ENCODE measurements at places on chromosomes 4 and X. TPM values are rescaled to one million over a fixed set of nuclear protein-coding genes. Genes with fewer than 3 reads are reported as not detected.

DNA sequence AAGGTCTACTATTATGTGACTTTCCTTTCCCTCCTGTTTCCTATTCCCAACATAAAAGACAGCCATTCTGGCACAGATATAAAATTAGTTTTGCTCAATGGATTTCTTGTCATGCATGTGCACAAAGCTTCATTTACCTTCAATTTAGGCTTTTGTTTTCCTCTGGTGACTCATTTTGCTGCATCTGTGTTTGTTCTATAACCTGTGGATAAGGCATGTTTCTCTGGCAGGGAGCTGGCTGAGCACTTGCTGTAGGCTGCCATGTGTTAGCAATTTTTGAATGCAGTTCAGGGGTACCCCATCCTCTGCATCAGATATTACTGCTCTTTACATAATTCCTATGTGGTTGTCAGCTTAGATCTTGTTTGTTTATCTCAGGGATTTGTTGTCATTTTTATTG, 202.8 kb upstream of the GRID2 start:
- no peak overlapping the region for H3K4me3 ChIP-seq
- no peaks in the 10 kb centered on the region for H3K36me3 ChIP-seq
- H3K27ac ChIP-seq: no peak overlapping the region
- H3K27me3 ChIP-seq: peaks cover 2% of the 10 kb centered on the region
- no peak for DNase-seq

The FSTL5 gene
- not detected for total RNA-seq

The RAB9B gene
- total RNA-seq: 4.1 TPM

DNA sequence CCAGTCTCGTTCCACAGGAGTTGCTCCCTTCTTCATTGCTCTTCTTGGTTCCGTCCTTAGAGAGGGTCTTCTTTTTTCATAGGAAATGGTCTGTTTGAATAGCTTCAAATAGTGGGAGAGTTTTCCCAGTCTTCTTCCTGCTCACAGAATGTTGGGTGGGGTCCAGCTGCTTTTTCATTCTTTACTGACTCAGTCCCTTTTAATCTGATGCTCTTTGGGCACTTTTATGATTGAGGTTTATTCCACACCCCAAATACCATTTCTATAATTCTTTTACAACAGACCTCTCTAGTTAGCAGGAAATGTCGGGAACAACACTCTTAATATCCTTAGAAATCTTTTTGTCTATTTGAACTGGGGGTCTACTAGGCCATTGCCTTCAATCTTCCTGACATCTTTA, 239.5 kb downstream of the PRDM5 start:
- H3K27me3 ChIP-seq: no peaks in the 10 kb centered on the region
- no peaks in the 10 kb centered on the region for H3K4me1 ChIP-seq
- no peaks in the 10 kb centered on the region for H3K36me3 ChIP-seq
- DNase-seq: no peak

GRCh38 chr4:128600410-128600809, 209.1 kb upstream of the JADE1 start:
- peaks cover 2% of the 10 kb centered on the region for H3K36me3 ChIP-seq
- H3K27me3 ChIP-seq: no peaks in the 10 kb centered on the region
- DNase-seq: no peak

GRCh38 chr4:17817027-17817426, 6.2 kb downstream of the NCAPG start:
- no peak overlapping the region for H3K27ac ChIP-seq
- no peak for DNase-seq
- H3K4me1 ChIP-seq: peaks cover 31% of the 10 kb centered on the region
- H3K4me3 ChIP-seq: no peak overlapping the region
- H3K27me3 ChIP-seq: no peaks in the 10 kb centered on the region

- no peaks in the 10 kb centered on the region for H3K27me3 ChIP-seq
- H3K4me1 ChIP-seq: peaks cover 19% of the 10 kb centered on the region
- DNase-seq: no peak
Observed at GRCh38 chrX:19955306-19955705, 35.6 kb downstream of the BCLAF3 start.

DNA sequence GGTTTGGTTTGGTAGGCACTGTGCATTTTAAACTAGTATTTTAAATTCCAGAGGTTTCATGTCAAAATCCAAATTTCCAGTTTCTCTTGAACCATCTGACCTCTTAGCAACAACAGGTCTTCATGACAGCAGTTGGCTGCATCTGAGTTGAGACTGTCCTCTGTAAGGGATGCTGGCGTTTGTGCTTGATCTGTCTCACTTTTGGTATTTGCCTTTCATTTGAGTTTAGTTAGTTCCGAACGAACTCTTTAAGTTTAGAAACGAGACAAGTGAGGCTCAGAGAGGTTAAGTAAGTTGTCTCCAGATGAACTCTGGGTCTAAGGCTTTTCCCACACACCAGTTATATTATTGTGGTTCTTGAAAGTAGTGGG, 29.1 kb downstream of the SPARCL1 start:
- H3K27me3 ChIP-seq: no peaks in the 10 kb centered on the region
- no peak for DNase-seq
- peaks cover 6% of the 10 kb centered on the region for H3K4me1 ChIP-seq
- no peak overlapping the region for H3K4me3 ChIP-seq

GRCh38 chr4:99126376-99126775, 17.7 kb downstream of the ADH4 start:
- DNase-seq: no peak
- no peak overlapping the region for H3K4me3 ChIP-seq
- no peak overlapping the region for H3K27ac ChIP-seq
- peaks cover 4% of the 10 kb centered on the region for H3K4me1 ChIP-seq
- H3K36me3 ChIP-seq: peaks cover 1% of the 10 kb centered on the region

The SGMS2 gene
- total RNA-seq: 71.5 TPM

DNA sequence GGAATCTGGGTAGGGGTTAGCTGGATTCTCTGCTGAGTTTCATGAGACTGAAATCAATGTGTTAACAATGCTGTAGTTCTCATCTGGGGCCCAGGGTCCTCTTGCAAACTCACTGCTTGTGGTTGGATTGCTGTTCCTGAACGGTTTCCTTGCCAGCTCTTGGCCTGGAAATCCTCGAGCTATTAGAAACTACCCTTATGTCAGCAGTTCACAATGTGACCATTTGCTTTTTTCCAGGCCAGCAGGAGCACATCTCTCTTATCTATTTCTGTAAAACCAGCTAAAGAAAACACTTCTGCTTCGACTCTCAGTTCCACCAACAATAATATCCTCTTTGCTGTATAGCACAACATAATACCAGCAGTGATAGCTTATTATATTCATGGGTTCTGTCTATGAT, 140.1 kb upstream of the TRAM1L1 start:
- no peak overlapping the region for H3K27ac ChIP-seq
- DNase-seq: no peak
- no peak overlapping the region for H3K4me3 ChIP-seq
- H3K27me3 ChIP-seq: peaks cover 2% of the 10 kb centered on the region

The SSX4B gene
- not detected for total RNA-seq

- no peaks in the 10 kb centered on the region for H3K27me3 ChIP-seq
- no peak overlapping the region for H3K4me3 ChIP-seq
- no peaks in the 10 kb centered on the region for H3K36me3 ChIP-seq
- H3K4me1 ChIP-seq: no peaks in the 10 kb centered on the region
- no peak overlapping the region for H3K27ac ChIP-seq
Observed at GRCh38 chrX:66015900-66016689, 23.8 kb downstream of the VSIG4 start.

DNA sequence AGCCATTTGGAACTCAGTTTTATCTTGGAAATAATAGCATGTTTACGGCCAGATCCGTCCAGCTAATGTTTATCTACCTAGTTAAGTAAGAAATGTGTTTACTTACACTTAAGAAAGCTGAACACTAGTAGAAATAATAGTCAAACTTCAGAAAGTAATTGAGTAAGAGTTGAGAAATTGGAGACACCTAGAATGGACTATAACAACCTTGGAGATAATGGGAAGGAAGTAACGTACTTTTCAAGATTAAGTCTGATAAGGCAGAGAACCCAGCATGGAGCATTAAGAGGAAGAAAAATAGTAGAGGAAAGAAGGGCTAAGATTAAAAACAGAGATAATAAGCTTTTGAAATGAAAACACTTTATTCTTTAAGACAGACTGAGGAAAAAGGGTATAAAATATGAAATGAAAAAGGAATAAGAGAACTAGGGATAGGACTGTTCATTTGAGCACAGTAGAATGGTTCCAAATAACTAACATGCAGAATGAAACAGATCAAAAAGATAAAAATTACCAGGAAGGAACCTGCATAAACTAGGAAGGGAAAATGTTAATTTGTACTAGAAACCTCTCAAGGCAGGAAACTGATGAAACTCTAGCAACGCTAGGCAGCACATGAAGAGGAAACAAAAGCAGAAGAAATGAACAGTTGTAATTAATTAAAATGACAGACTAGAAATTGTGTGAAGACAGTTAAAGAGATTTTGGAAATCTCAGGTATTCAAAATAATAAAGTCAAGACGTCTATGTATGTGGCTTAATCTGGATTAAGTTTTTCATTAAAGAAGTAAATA, 71.7 kb downstream of the FBXW7 start:
- no peak overlapping the region for H3K27ac ChIP-seq
- no peak for DNase-seq
- H3K36me3 ChIP-seq: no peaks in the 10 kb centered on the region
- no peaks in the 10 kb centered on the region for H3K27me3 ChIP-seq

The SMARCA1 gene
- 123 TPM for total RNA-seq

- no peaks in the 10 kb centered on the region for H3K36me3 ChIP-seq
- no peak for DNase-seq
- H3K4me1 ChIP-seq: no peaks in the 10 kb centered on the region
- H3K27me3 ChIP-seq: no peaks in the 10 kb centered on the region
- H3K27ac ChIP-seq: no peak overlapping the region
Observed at GRCh38 chr4:18388039-18388438, 366.5 kb upstream of the LCORL start.

DNA sequence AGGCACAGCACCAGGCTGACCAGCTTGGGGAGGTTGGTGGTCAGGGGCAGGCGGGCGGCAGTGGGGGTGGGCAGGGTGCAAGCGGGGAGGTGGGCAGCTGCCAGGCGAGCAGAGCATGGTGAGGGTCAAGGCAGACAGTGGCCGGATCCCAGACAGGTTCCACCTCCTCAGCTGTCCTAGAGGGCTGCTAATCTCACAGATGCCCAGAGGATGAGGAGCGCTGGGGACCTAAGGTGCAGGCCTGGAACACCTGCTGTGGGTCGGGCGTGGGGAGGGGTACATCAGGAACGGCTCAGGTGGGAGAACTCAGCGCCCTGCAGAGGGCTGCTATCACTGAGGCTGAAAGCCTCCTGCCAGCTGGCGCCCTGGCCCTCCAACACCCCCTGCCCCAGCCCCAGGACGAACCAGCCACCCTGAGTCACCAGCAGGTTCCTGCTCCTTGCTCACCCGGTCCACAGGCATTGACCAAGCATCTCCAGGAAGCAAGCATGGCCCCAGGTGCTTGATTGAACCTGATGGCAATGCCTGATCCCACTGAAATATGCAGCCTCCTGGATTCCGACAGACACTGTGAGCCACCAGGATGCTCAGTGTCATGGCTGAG, 28.4 kb upstream of the C4orf50 start:
- no peak overlapping the region for H3K27ac ChIP-seq
- H3K36me3 ChIP-seq: no peaks in the 10 kb centered on the region
- DNase-seq: no peak

DNA sequence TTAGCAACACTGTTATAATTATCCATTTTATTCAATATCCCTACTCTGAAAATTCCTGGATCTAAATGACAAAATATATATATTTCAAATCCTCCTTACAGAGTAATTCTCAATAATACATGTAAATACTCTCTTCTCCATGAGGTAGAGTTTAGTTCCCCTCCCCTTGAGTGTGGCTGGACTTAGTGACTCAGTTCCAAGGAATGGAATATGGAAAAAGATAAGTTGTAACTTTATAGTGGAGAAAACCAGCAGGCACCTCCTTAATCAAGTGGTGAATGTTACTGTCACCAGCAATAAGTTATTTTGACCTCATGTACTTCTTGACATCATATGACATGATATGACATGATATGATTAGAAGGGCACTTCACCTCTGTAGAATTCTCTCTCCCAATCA, 302.0 kb downstream of the RAB28 start:
- H3K36me3 ChIP-seq: no peaks in the 10 kb centered on the region
- no peaks in the 10 kb centered on the region for H3K27me3 ChIP-seq
- no peak overlapping the region for H3K4me3 ChIP-seq

The ENPEP gene
- total RNA-seq: 2.2 TPM

The RTL9 gene
- total RNA-seq: 0.33 TPM

- H3K4me3 ChIP-seq: no peak overlapping the region
- H3K36me3 ChIP-seq: no peaks in the 10 kb centered on the region
- no peak for DNase-seq
- H3K27ac ChIP-seq: no peak overlapping the region
Observed at GRCh38 chr4:133316909-133317308, 167.8 kb downstream of the PCDH10 start.

DNA sequence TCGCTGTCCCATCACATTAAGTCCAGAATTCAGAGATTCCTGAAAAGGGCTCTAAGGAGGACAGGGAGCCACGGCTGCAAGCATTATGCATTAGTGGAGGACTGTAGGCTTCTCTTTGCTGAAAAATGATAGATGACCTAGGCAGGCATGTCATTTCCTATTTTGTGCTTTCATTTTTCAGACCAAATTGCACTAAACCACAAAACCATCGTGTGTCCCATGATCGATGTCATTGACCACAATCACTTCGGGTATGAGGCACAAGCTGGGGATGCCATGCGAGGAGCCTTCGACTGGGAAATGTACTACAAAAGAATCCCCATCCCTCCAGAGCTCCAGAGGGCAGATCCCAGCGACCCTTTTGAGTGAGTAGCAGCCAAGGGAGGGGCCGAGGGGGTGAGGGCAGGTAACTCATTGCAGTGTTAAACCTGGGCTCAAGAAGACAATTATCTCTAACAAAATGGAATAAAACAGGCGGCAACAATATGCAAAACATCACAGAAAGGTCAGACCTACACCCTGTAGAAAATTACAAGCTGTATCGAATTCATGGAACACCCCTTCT, 355.2 kb upstream of the GALNT7 start:
- H3K27me3 ChIP-seq: peaks cover 12% of the 10 kb centered on the region
- no peak for DNase-seq
- no peak overlapping the region for H3K27ac ChIP-seq
- H3K4me1 ChIP-seq: no peaks in the 10 kb centered on the region

GRCh38 chr4:39032218-39033085, at the start of gene TMEM156:
Gene TMEM156, minus strand, starts transcription at chr4:39032409. Its CDS starts 96 bp downstream, at chr4:39032313.
- no peak for DNase-seq
- H3K4me3 ChIP-seq: no peak within 1 kb of the TSS
- H3K36me3 ChIP-seq: no peaks in the 10 kb centered on the region

DNA sequence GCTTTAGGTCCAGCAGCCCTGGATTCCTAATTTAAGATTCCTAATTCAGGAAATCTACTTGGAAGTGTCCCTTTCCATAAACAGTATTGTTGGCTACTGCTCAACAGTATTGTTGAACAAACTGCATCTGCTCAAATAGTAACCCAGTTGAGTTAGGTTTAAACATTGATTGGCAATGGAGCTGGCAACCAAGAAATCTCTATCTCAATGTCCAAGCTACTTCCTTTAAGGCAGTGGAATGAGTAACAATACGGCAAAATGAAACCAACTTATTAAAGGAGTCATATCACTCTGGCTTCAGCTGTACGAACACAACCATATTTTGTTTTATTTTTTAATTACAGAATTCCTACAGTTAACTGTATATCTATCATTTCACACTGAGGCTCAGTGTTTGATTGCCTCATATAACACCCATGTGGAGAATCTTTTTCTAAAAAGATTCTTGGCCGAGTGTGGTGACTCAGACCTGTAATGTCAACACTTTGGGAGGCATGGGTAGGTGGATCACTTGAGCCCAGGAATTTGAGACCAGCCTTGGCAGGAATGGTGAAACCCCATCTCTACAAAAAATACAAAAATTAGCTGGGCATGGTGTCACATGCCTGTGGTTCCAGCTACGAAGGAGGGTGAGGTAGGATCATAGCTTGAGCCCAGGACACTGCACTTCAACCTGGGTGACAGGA, 71.7 kb upstream of the IL13RA1 start:
- H3K27ac ChIP-seq: peak overlapping the region; percentile 51
- H3K36me3 ChIP-seq: no peaks in the 10 kb centered on the region
- H3K4me1 ChIP-seq: peaks cover 26% of the 10 kb centered on the region
- DNase-seq: no peak

The WNK3 gene
- total RNA-seq: 5.7 TPM

Data from chondrocyte (in vitro differentiated cells).